ENCODE measurements at places on chromosomes 5 and 9. TPM values are rescaled to one million over a fixed set of nuclear protein-coding genes. Genes with fewer than 3 reads are reported as not detected.

Gene PLPPR1
- 0.29 TPM for total RNA-seq

Gene QRFP
- total RNA-seq: not detected

Gene COL23A1
- total RNA-seq: 0.86 TPM

Gene TRMT10B
- 10.5 TPM for total RNA-seq

Gene SLC36A2
- total RNA-seq: 0.14 TPM

Gene ITK
- 6.0 TPM for total RNA-seq

Gene IFNB1
- total RNA-seq: not detected

Gene SLC2A6
- total RNA-seq: 18.4 TPM

GRCh38 chr9:95773053-95773418 lies 102.5 kb upstream of the ERCC6L2 start:
- no peak for DNase-seq

GRCh38 chr5:78634634-78635033 lies 13.9 kb downstream of the LHFPL2 start:
- no peak for DNase-seq

DNA sequence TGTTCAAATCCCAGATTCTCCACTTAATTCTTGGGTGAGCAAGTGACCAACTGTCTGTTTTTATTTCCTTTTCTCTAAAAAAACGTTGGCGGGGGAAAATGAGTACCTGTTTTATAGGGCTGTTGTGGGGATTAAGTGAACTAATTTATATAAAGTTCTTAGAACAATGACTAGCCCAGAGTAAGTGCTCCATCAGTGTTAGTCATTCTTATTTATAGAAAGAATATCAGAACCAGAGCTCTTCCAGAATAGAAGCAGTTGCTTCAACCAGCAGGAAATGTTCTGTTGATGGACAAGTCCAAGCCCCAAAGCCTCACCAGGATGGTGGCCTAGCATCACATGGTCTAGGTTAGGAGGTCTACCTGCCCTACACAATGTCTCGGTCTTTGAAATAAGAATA lies 379.2 kb downstream of the ACTL7B start:
- no peak for DNase-seq

DNA sequence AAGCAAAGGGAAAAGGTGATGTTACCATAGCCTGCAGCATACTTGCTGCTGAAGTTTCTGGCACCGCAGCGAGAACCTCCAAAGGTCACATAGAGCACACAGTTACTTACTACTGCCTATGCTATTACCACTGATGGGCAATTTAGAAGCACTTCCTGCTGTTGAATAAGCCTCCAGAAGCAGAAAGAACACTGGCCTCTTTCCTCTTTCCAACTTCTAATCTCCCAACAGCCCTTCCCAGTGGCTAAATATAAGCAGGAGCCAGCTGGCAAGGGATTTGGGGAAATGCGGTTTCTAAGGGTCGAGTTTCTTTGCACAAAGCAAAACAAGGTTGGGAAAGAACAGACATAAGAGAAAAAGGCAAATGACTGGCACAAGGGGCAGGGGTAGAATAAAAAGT lies 669.2 kb upstream of the ACO1 start:
- no peak for DNase-seq

GRCh38 chr5:159507055-159507454 lies 176.8 kb upstream of the IL12B start:
- DNase-seq: no peak

- DNase-seq: no peak
Measured at GRCh38 chr5:127685662-127686061, 17.5 kb upstream of the CCDC192 start.

DNA sequence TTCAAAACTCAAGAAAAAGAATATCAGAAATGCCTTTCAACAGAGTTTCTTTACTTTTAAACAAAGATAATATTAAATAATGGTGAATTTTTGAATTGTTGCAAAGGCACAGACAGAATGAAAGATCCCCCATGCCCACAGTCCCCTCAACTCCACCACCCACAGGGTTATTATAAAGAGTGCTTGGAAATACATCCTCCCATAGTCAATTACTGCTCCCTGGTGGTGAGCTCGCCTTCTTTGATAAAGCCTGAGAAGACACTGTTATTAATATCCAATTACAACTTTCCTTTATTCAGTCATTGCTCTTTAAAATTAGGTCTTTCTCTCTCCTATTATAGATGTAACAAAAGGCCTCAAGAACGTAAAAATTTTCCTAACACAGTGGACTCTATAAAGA lies 490.2 kb upstream of the RORB start:
- DNase-seq: no peak

- no peak for DNase-seq
Measured at GRCh38 chr9:136977649-136978072, 357 bp downstream of the PTGDS start.

GRCh38 chr9:117304549-117304948 lies 110.3 kb downstream of the ASTN2 start:
- no peak for DNase-seq

- DNase-seq: no peak
Measured at GRCh38 chr9:90098408-90098807, 493.6 kb downstream of the GADD45G start.

DNA sequence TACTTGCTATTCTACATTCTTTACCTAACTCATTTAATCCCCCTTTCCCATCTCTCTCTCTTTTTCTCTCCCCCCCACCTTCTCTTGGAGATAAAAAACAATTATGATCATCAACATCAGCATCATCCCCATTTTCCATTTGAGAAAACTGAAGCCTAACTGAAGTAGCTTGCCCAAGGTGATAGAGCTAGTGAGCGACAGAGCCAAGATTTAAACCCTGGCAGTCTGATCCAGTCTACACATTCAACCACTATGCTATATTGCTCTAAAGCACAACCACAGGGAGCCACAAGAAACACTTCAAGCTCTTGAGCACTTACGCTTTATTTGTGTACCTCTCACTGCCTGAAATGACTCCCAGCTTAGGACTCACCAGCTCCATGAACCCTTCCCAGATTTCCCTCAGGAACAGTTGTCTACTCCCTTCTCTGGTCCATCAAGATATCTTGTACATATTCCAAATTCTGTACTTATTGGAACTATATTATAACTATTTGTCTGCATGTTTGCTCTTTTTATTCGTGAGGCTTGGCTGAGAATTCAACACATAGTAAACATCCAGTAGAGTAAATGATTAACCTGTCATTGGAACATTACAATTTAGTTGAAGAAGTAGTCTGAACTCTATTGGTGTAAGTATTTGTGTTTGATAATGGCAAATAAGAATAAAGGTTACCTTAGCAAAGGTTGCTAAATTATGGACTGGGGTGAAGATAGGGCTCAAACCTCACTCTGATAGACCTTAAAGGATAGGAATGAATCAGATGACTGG lies 164.8 kb downstream of the EFNA5 start:
- no peak for DNase-seq

DNA sequence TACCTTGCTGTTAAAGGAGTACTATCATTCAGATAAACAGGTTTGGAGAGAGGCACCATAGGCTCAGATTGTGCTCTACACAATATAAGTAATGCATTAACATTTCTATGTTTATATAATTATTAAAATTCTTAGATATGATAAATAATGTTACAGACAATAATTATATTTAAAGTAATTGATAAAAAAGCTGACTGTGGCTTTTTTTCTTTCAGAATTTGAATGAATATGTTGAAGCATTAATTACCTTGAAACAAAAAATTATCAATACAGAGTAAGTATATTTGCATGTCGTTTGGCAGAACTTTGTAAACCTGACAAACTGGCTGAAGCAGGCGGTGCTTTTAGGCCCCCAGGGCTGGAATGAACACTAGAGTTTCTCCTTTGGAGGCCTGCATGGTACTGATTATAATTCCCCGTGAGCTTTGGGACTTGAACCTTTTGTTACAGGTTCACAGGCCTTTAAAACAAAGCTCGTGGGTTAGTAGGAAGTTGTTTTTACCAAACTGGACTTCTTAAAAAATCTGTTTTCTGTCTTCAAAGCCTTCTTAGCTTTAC lies 13.8 kb downstream of the ICE1 start:
- DNase-seq: no peak

Data from mucosa of gallbladder (tissue), 1 donor.